HuH-7.5 (cell line): ENCODE measurements at places on chromosomes 5 and 9.

DNA sequence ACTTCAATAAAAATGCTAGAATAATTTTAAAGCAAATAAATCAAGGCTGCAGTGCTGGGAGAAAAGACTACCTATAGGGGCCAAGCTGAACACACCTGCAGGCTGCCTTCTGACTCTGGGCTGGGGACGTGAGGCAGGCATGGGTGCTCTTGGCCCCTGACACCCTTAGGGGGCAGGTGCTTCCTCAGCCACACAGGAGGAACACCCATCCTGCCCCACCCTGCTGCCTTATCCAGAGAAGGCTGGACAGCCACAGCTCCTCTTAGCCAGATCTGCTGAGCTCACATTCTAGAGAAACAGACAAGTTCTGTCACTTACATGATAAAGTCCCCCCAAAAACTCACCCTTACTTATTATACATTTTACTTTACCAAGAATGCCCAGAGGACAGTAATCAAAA is 6.6 kb upstream of the LMX1B start:
- DNase-seq = no peak

- no peak for DNase-seq
Measured at GRCh38 chr9:14209399-14210345, 104.3 kb downstream of the NFIB start.

DNA sequence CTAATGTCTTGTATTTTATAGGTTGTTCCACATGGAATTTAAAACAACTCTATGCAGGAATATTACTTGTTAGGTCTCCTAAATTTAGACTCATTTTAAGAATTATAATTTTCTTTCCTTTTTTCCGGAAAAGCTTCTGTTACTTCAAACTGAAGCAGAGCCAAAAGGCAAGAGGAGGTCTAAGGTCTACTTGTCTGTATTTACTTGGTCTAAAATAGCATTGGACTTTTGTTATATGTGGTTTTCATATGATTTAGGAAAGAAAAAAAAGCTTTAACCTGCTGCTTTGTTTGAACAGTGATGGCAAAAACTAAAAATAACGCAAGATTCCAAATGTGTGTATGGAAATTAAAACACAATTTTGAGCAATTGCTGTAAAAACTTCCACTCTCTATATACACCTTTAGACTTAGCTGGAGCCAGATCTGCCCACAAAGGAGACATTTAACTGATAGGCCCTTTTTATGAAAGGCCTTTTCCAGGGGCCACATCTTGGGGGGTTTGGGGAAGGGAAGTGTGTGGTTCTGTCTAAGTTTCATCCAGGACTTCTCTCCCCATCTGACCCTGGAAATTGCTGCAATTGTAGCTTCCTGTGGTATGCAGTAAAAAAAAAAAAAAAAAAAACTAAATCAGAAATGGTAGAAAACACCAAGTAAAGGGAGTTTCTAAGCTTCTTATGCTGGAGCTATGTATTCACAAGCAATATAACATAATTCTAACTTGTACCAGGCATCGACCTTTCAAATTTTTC is 307.7 kb upstream of the MEF2C start:
- DNase-seq = no peak

DNA sequence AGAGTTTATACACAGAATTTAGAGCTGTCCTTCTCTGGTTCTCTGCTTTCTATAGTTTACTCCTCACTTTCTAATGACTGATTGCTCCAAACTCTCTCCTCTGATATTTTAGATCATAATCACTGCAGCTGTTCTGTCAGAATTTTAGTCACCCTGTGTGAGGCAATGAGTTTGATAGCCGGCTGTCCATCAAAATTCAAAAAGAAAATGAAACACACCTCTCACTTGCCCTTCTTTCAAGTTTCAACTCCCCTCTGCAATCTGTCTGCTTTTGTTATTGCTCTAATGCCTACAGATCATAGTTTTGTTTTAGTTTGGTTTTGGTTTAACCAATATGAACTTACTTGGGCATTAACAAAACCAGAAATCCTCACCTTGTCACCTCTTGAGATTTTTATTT is 23.3 kb upstream of the ABLIM3 start:
- DNase-seq = no peak

GRCh38 chr5:128681096-128681495 is 143.1 kb upstream of the FBN2 start:
- DNase-seq = no peak
